EL (cell line): ENCODE measurements at places on chromosomes 13 and 19.

DNA sequence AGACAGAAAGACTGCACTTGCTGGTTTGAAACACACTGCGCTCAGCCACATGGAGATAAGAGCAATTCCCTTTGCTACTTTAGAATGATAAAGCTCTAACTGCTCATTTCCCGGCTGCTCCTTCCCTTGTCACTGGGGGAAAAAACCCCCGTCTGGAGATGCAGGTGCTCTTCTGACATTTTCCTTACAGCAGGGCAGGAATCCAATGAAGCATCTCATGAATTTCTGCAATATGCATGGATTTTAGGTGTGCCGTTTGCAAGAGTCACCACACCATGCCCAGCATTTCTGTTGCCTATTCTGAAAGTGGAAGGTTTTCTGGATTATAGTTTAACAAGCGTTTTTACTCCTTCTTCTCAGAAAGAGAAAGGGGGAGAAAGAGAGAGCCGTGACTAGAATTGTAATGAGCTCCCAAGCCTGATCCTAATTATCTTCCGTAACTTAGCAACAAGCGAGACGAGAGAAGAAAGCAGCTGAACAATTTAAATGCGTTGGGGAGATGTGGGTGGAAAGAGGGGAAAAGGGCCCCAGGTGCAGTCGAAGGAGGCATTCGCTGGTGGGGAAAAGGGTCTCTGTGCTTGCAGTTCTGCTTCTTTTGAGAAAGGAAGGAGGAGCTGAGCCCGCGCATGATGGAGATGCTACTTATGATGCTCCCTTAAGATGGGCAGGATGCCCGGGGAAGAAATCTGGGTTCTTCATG lies 76.6 kb upstream of the SPATA13 start:
- no peak for DNase-seq

- no peak for DNase-seq
These were observed 909 bp downstream of the CC2D1A start for GRCh38 chr19:13906910-13907309.

DNA sequence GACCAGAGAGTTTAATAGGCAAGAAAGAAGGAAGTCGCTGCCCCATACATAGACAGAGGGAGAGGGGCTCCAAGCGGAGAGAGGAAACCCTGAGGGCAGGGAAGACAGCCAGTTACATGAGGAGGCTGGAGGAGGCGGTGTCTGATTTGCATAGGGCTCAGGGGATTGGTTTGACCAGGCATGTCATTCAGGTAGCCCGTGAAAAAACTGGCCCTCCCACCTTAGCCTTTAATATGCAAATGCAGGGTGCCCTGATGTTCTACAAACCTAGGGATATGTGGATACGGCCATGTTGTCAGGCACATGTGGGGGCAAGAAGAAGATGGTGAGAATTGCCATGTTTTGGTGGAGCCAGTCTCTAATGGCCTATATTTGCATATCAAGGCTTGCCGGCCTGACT lies 1461.6 kb downstream of the PCDH9 start:
- DNase-seq = no peak

DNA sequence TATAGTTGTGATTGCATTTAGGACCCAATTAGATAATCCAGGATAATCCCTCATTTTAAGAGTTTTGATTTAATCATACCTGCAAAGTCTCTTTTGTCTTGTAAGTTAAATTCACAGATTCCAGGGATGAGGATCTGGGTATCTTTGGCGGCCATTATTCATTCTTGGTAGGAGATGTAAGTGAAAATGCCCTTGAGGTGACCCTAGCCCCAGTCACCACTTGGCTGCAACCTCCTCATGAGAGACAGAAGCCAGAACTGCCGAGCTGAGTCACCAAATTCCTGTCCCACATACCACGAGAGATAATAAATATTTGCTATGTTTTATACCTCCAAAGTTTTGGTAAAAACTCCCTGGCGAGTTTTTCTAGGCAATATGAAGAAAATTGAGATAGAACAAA lies 389.4 kb downstream of the RFC3 start:
- DNase-seq = peak; percentile 92

DNA sequence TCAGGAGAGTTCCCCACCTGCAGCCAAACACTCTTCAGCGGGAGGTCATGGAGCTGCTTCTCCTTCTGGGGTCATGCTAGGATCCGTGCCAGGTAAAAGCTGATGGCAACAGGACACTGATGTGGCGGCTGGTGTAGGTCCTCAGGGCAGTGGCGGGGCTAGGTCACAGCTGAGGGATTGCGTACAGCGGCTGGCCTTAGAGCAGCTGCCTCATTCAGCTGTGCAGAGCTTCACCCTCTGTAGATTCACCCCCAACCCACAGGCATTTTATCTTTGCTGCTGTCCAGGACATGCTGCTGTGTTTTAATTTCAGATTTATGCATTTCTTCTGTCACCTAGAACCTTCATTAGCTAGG lies 2.3 kb downstream of the MCF2L start:
- no peak for DNase-seq

DNA sequence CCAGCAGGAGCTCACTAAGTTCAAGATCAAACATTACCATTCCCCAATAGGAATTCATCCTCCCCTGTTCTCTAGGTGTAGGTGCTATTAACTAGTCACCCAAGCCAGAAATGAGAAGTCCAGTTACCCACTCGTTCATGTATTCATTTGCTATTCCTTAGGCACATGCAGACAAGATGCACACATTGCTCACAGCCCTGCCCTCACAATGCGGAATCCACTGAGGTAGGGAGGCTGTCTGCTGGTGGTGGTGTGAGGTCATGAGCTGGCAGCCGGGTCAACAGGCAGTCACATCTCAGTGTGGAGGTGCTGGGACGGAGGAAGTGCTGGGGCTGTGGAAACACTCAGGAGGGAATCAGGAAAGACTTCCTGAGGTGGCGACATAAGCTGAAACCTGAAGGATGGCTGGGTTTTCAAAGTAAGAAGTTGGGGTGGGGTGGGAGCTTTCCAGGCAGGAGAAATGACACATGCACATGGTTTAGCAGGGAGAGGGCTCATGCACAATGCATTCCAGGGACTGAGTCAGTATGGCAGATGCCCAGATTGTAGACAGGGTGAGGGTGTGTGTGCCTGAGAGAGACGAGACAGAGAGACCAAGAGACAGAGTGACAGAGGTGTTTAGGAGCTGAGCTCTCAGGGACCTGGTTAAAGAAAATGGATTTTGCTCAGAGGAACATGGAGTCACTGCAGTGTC lies 117.6 kb downstream of the USP12 start:
- peak; percentile 90 for DNase-seq

- DNase-seq = no peak
These were observed 7.5 kb upstream of the B3GLCT start for GRCh38 chr13:31192306-31192705.

DNA sequence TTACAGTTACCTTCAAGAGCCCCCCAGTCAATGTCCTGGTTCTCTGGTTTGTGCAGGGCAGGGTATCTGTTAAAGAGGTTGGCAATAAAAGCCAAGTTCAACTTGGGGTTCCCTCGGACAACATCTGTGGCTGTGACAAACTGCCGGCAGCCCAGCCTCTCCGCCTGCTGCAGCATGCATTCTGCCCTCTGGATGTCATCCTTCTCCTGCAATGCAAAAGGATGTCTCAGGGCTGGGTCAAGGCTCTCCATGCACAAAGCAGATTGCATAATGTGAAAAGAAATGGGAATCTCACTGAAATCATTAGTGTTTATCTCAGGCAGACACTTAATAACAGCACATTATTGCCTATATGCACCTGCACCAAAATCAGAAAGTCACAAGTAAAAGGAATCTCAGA lies 35.1 kb downstream of the LCP1 start:
- DNase-seq = peak; percentile 18

DNA sequence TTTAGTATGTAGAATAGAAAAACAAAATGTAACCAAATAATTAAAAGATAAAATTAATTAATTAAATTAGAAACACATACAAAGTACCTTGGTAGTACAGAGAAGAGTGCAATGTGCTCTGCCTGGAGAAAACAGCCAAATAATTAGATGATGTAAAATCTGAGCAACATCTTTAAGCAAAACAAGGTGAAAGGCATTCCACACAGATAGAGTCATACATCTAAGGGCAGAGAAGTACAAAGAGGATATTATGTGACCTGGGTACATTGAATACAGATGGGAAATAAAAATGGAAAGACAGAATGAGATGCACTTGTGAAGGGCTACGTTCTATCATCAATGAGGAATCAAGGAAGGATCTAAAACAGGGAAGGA lies 25.2 kb upstream of the FNDC3A start:
- no peak for DNase-seq

GRCh38 chr13:90154311-90154960 lies 1193.1 kb upstream of the MIR17HG start:
- peak; percentile 11 for DNase-seq

DNA sequence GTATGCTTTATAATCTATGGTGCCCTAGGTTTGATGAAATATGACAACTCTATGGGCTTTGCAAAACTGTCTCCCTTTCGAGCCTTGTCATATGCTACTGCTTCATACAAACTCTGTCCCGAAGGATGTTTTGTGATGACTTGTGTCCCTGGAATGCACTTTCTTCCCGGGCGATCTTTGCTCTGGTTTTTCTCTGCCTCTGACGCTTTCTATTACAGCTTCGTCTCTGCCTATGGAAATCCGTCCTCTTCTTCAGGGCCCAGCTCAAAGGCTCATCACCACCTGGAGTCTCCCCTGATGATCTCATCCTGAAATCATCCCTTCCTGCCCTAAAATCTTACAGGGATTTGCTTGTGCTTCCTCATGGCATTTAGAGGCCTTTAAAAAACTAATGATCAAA lies 191.5 kb upstream of the KL start:
- peak; percentile 98 for DNase-seq

- DNase-seq = no peak
These were observed 9.8 kb upstream of the ALOX5AP start for GRCh38 chr13:30725326-30726085.

DNA sequence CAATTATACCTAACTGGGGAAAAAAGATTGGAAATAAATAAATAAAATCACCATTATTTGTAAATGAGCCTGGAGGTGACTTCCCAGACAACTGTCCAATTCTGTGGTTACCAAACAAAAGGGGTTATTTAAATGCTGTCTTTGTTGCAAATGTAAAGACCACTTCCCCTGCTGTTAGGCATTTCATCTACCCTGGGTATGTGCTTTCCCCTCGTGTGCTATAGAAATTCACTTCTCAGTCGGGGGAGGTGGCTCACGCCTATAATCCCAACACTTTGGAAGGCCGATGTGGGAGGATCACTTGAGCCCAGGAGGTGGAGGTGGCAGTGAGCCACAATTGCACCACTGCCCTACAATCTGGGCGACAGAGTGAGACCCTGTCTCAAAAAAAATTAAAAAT lies 101.9 kb upstream of the AKAP11 start:
- DNase-seq = no peak
